ENCODE measurements at places on chromosomes 1 and 21. TPM values are rescaled to one million over a fixed set of nuclear protein-coding genes. Genes with fewer than 3 reads are reported as not detected.
A peak's percentile ranks its signal among the peaks of the same experiment; 100 is the strongest.

DNA sequence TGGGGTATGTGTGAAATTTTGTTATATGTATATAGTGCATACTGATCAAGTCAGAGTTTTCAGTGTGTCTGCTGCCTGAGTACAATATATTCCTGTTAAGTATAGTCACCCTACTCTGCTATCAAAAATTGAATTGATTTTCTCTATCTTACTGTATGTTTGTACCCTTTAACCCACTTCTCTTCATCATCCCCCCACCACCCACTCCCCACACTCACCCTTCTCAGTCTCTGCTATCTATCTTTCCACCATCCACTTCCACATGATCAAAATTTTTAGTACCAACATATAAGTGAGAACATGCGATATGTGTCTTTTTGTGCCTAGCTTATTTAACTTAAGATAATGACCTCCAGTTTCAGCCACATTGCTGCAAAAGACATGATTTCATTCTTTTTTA is 4.2 kb downstream of the LY9 start:
- no peak for DNase-seq

GRCh38 chr1:116133696-116134475 is 22.7 kb downstream of the MAB21L3 start:
- no peak for DNase-seq

DNA sequence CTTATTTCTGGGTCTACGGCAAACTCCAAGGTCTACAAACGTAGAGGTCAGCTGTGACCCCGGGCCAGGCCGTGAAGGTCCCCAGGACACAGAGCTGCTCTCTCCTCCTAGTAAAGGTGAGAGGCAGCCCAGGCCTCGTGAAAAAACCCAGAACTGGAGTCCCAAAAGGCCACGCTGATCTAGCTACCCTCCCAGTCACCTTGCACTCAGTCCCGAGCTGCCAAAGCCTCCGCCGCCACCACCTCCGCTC is 125 bp downstream of the ATP5PF start:
- no peak for DNase-seq

GRCh38 chr1:14094611-14095400 is 394.8 kb downstream of the PRDM2 start:
- no peak for DNase-seq

- DNase-seq, result no peak
Observed at GRCh38 chr1:217896490-217896889, 265.3 kb downstream of the SPATA17 start.

NUP210L gene
- total RNA-seq, result 0.43 TPM

DNA sequence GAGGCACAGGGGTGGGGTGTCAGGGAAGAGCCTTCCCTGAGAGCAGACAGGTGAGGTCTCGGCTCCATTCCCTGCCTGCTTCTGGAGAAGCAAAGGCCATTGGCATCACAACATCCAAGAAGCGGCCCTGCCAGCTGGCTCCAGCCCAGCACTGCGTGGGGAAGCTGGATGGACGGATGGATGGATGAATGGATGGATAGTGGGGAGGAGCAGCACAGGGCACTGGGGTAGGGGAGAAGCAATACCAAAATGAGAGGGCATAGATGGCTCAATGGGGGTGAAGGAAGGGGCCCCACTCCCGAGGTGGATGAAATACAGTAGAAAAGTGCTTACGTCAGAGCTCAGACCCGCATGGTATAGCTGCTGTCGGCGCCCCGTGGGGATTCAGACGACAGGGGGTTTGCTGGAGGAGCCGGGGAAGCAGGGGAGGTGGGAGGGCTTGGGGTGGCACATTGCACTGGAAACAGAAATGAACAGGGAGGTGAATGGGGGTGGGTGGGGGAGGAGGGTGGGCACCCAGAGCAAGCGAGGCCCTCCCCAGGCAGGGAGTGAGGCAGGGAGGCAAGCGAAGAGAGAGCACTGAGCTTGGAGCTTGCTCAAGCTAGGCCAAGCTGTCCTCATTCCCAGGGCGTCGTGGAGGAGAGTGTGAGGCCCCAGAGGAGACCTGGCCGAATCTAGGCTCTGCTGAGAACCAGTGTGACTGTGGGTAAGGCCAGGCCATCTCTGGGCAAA is 9.5 kb upstream of the GOLT1A start:
- DNase-seq, result no peak

DNA sequence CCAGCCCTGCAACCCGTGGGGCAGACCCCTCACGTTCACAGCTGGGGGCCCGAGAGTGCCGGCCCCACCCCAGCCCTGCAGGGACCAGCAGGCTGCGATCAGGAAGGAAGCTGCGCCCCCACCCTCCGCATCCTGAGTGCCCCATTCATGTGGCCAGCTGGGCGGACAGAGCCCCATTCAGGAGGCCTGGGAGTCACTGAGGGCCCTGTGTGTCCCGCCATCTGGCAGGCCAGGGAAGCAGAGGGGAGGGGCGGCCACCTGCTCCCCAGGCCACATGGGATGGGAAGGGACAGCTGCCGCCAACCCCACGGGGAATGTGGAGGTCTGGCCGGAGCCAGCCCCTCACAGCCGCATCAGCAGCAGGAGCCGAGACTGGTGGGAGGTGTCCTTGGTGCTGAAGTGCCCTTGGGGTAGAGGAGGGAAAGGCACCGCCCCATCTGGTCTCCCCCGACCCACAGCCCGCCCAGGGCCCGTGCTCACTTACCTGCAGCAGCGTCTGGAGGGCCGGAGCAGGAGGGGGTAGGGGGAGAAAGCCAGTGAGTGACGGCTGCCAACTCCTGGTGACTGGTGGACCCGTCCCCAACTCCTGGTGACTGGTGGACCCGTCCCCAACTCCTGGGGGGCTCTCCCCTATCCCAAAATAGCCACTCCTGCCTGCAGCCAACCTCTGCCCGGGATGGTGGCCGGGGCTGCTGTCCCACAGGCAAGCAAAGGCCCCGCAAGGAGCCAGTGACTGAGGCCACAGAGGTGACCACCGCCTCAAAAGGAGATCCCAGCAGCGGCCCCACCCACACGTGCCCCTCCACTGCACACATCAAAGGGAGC is 8.7 kb downstream of the ACAP3 start:
- no peak for DNase-seq

S100A5 gene
- total RNA-seq, result not detected

SLAMF9 gene
- not detected for total RNA-seq

LCE1D gene
- total RNA-seq, result not detected

DNA sequence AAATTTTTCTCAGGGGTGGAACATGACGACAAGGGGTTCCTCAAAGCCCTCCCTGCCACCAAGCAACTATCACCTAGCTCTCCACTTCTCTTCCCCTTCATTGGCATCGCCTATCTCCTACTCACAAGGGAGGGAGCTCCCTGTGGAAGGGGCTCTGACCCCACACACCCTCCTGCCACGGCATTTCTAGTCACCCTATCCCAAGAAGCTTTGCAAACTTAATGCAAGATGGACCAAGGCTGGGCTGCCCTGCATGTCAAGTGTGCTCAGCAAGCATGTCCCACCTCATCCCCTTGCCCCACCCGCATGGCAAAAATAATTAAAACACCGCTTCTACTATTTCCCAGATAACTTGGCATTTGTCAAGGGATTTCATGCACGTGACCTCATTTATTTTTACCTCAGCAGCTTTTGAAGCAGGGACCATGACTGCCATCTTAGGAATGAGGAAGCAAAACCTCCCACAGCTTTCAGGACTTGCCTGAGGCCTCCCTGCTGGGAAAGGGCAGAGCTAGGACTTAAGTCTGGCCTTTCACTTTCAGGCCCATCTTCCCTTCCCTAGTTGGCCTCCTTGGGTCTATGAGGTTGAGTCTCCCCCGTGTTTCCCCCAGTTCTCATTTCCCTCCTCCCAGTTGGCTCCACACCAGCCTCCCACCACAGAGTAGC is 161.3 kb downstream of the TSEN15 start:
- DNase-seq, result no peak

GRCh38 chr1:170067253-170067819 is 7.2 kb downstream of the KIFAP3 start:
- no peak for DNase-seq

DNA sequence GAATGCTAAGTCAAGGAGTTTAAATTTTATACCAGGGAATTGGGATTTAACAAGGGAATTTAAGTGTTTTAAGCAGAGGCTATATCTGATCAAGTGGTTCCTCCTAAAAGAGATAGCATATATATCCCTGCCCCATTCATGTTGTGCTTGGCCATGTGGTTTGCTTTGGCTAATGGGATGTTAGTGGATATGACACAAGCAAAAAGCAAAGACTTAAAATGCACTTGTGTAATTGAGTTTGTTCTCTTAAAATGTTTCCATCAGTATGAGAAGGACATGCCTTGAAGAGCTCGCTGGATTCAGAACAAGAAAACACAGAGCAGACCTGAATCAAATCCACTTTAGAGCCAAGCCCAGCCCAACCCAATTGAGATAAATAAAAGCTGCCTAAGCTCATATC is 22.4 kb downstream of the C1orf87 start:
- no peak for DNase-seq

PLA2G2A gene
- 154 TPM for total RNA-seq

FAM43B gene
- 3.0 TPM for total RNA-seq

DNA sequence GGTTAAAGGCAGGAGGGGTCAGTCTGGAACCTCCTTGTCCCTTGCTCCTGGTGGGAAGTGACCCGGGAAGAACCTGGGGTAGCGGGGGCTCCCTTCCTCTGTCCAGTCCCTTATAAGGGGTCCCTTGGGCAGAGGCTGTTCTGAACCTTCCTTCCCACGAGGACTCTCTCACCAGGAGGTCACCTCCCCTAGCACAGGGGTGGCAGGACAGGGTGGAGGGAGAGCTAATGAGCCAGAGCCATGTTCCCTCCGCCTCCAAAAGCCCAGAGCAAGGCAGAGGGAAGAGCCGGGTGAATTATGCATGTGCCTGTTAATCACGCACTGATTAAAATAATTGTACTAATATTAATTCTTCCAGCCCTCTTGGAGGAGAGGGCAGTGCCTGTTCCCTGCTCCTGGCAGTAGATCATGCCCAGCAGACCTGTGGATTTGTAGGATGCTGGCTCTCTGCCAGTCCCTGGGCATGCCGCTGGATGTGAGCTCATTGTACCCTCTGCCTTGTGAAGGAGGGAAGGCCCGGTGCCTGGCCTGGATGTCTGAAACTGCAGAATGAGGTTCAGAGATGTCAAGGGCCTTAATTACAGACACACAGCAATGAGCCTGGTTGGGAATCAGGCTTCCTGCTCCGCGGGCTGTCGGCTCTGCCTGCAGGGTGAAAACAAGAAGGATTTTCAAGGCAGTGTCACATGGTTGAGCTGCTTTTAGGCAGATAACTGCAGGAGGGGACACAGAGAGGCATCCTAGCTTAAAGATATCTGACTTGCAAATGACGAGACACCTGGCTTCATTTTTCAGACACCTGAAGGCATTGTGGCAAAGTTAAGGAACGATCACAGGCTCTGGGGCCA is 68.2 kb downstream of the IGSF21 start:
- DNase-seq, result peak; percentile 64

Data from Right ventricle myocardium superior (tissue), 1 donor.